Stimulated activated CD4-positive, alpha-beta T cell treated with anti-CD3 and anti-CD28 coated beads, Interleukin-2, amount 100 ng/mL, for 48 hours (primary cell): ENCODE measurements at places on chromosomes 12 and 14.
A peak's percentile ranks its signal among the peaks of the same experiment; 100 is the strongest.

DNA sequence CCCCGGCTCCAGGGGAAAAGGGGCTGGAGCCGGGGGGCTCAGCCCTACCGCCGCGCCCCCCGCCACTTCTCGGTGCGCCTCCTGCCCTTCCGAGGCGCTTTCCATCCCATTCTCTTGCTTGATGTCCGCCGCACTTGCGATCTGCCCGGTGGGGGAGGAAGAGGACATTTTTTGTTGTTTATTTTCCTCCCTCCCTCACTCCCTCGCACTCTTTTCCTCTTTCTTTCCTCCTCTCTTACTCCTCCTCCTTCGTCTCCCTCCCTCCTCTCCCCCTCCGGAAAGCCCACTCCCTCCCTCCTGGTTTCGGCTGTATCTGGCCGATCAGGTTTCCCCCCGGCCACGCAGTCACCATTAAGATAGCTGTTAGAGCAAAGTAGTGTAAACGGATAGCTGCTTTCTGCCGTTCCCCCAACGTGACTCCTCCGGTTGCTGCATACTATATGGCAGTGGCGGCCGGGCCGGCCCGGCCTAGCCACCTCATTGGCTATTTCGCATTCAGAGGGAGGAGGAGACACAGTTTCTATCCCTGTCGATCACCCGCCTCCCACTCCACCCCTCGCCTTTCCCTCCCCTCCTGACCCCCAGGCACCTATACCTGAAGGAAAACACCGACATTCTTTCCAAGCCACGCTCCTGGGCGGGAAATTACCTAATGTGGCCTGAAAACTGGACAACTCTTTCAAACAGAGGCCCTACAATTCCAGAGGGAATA, at the start of gene SIX4:
Gene SIX4 (minus strand): TSS at position 445 of the 712 bp plus-strand sequence. CDS start 277 bp downstream, at position 168.
- peak; percentile 13 for DNase-seq

- DNase-seq, result peak; percentile 71
Observed at GRCh38 chr12:3202734-3203446, 125.7 kb downstream of the TSPAN9 start.

DNA sequence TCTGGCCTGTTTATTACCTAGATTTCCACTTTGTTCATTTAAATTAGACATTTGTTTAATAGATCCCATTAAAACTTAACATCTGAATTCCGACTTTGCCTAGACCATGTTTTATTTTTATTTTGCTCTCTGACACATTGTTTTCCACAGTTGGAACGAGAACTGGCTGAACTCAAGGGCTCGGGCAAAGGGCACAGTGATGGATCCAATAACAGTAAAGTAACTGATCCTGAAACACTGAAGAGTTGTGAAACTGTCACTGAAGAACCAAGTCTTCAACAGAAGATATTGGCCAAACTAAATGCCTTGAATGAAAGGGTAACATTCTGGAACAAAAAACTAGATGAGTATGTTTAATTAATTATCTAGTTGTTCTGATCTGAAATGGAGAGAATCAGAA, 39.7 kb downstream of the LRRC9 start:
- no peak for DNase-seq

- DNase-seq, result no peak
Observed at GRCh38 chr14:96088481-96088880, 49.3 kb downstream of the C14orf132 start.

DNA sequence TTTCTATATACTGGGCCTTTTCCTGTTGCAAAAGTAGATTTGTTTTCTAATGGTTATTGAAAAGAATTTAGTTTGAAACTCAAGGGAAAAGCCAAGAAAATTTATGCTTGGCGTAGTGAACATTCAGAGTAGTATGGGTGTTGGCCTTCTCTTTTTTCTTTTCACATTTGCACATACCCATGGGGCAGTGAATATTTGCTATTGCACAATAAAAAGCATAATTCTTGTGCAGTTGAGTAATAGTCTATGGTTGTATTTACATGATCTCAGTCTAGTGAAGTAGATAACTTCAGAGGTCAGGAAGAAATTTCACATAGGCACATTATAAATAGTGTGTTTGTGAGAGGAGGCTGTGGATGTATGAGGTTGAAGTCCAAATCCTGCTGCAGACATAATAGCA, 158.1 kb downstream of the FLRT2 start:
- DNase-seq, result no peak
